ENCODE measurements at places on chromosomes 5 and 9.

GRCh38 chr9:71704796-71705195, 63.5 kb downstream of the CEMIP2 start:
- no peak for DNase-seq

- no peak for DNase-seq
Observed at GRCh38 chr5:54518818-54519508, 1.4 kb downstream of the SNX18 start.

GRCh38 chr9:114087721-114088120, 9.6 kb upstream of the AMBP start:
- DNase-seq, result no peak

DNA sequence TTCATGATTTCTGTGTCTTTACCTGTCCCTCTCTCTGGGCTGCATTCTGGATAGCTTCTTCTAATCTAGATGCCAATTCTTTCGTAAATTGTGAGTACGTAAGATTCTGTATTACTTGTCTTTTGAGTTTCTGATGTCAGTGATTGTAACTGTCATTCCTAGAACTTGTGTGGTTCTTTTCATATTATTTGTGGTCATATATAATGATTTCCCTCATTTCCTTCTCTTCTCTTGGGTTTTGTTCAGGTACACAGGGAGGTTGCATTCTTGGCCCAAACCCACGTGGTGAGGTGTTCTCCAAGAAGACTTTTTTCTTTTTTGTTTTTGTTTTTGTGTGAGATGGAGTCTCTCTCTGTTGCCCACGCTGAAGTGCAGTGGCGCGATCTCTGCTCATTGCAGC, 13.8 kb downstream of the UGCG start:
- no peak for DNase-seq

DNA sequence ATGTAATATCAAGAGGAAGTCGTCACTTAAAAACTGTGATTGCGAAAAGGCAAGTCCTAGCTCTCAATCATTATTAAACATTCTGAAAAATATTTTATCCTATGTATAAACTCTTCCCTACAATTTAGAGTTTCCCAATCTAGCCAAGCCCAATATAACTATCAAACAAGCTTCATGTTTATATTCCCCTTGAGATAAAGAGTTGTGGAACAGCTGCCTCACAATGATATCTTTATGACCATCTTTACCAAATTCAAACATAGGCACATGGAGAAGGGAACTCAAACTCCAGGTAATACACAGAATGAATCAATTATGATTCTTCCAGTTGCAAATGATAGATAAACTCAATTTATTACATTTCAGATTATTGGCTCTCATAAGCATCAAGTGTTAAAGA, 1468.7 kb downstream of the EFNA5 start:
- DNase-seq, result no peak

DNA sequence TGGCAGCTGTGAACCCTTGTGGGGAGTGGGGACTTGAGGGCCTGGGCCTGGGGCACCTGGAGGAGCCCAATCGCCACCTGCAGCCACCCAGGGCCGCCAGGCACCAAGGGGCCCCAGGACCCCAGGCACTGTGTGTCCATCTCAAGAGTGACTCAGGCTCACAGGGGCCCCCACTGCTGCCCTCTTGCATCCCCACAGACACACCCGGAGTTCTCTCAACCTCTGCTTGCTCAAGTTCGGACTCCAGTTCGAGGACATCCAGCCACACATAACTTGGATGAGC, 51.9 kb downstream of the MRPL36 start:
- DNase-seq, result no peak

GRCh38 chr9:131517761-131518190, 13.3 kb downstream of the UCK1 start:
- DNase-seq, result no peak

GRCh38 chr5:94086194-94086593, 344.8 kb upstream of the POU5F2 start:
- no peak for DNase-seq

DNA sequence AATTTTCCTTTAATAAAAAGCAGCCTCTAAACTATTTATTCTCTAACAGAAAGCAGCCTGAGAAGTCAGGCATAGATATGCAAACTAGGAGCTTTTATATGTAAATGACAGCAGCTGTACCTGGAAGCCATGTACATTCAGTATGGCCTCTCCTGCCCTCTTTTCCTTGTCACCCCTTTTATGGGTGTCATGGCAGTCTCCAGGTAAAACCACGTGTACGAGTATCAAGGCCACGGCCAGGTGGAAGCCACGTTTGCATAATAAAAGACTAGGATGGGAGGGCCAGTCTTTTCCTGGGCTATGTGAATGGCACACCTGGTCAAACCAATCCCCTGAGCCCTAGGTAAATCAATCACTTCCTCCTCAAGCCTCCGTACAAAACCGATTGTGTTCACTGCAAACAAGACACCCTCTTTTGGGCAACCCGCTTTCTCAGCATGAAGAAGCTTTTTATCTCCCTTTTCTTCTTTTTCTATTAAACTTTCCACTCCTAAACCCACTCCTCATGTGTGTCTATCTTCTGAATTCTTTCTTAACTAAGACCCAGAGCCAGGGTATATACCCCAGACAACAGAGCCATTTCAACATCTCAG, 419.5 kb upstream of the CTNND2 start:
- no peak for DNase-seq

GRCh38 chr9:136512651-136513071, 29.8 kb upstream of the SEC16A start:
- no peak for DNase-seq

- no peak for DNase-seq
Observed at GRCh38 chr9:5650356-5651105, 21.6 kb downstream of the RIC1 start.

- DNase-seq, result no peak
Observed at GRCh38 chr9:26770821-26771220, 121.8 kb downstream of the CAAP1 start.

DNA sequence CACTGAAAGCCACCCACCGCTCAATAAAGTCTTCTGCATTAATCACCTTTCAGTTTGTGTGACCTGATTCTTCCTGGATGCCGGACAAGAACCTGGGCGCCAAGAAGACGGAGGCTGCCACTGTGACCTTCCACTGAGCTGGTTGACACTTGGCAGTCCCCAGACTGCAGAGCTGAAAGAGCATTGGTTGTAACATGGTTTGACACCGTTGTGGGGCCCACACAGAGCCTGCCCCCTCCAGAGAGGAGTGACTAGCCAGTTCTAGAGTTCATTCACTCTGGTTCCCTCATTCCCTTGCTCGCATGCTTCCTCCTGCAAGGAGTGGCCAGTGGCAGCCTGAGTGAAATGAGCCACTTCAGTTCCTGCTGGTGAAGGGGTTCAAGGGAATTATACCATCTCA, 86.2 kb upstream of the ANXA1 start:
- no peak for DNase-seq
